ENCODE measurements at places on chromosomes 16 and 17.
A peak's percentile ranks its signal among the peaks of the same experiment; 100 is the strongest.

- no peaks in the 10 kb centered on the region for H3K27me3 ChIP-seq
- peaks cover 47% of the 10 kb centered on the region for H3K4me1 ChIP-seq
- DNase-seq: peak; percentile 66
- H3K4me3 ChIP-seq: no peak overlapping the region
Observed at GRCh38 chr17:59329176-59330052, 2.0 kb upstream of the YPEL2 start.

DNA sequence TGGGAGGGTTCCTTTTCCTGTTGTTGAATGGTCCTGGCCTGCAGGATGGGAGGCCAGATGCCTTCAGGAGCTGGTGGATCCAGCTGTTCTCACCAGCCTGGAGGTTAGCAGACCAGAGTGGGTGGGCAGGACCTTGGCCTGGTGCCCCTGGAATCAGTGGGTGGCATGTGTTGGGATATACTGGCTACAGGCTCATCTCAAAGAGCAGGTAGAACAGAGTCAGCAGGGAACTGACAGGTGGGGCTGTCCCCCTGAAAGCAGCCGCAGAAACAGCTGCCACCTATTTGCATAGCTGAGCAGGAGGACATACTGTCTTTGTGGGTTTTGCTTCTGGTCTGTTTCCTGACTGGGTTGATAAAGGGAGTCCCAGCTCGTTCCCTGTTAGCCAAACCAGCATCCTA lies 144.1 kb downstream of the RAB11FIP4 start:
- H3K27me3 ChIP-seq: no peaks in the 10 kb centered on the region
- H3K27ac ChIP-seq: no peak overlapping the region

- DNase-seq: no peak
- H3K27me3 ChIP-seq: no peaks in the 10 kb centered on the region
- H3K36me3 ChIP-seq: no peaks in the 10 kb centered on the region
- no peak overlapping the region for H3K4me3 ChIP-seq
- H3K27ac ChIP-seq: no peak overlapping the region
- peaks cover 3% of the 10 kb centered on the region for H3K4me1 ChIP-seq
Observed at GRCh38 chr17:49557312-49558024, 18.2 kb upstream of the NXPH3 start.

- no peak for DNase-seq
- H3K27me3 ChIP-seq: no peaks in the 10 kb centered on the region
- no peaks in the 10 kb centered on the region for H3K36me3 ChIP-seq
- peaks cover 9% of the 10 kb centered on the region for H3K4me1 ChIP-seq
- H3K4me3 ChIP-seq: no peak overlapping the region
- no peak overlapping the region for H3K27ac ChIP-seq
Observed at GRCh38 chr17:60130466-60130865, 19.3 kb upstream of the CA4 start.

DNA sequence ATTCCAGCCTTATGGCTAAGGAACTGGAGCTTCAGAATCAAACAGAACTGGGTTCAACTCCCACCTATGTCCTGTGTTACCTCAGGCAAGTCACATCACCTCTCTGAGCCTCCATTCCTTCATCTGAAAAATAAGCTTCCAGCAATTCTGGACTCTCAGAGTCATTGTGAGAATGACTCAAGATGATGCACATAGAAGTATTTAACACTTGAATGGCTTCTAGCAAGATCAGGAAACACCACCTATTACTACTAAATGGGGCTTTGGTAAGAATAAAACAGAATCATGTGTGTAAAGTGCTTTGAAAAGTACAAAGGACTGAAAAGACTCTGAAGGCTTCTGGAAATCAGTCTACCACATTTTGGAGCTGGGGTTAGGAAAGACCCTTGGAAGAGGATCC lies 30.8 kb upstream of the CALB2 start:
- H3K36me3 ChIP-seq: no peaks in the 10 kb centered on the region
- H3K4me1 ChIP-seq: no peaks in the 10 kb centered on the region

DNA sequence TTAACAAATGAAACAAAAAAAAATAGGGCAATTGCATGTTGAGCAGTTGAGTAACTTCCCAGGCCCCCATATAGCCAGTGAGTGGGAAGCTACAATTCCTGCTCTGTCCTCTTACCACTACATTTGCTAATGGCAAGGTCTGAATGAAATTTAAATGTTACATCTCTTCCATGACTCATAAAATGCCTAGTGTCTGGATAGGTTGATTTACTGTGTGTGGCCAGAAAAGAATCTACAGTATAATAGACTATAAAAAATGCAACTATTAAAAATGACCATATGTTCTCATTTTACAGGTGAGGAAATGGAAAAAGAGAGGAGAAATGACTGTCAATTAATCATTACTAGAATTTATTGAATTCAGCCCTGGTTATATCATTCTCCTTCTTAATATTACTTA lies 1199.3 kb downstream of the CDH11 start:
- H3K4me3 ChIP-seq: no peak overlapping the region
- no peak overlapping the region for H3K27ac ChIP-seq
- no peaks in the 10 kb centered on the region for H3K27me3 ChIP-seq
- H3K36me3 ChIP-seq: no peaks in the 10 kb centered on the region

DNA sequence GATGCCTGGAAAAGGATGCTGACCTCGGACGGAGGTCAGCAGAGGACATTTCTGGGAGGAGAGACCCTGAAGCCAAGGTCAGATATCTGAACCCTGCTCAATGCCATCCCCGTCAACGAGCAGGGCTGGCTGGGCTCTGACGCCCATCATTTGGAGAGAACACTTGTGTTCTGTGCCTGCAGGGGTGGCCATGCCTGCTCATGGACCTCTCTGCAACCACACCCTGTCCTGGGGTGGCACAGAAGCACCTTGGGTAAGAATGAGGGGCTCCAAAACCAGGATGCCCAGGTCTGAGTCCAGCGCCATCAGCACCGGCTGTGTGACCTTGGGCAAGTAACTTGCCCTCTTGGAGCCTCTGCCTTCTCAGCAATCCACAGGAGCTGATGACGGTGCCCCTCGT lies 293.7 kb upstream of the FOXF1 start:
- no peak for DNase-seq
- no peak overlapping the region for H3K27ac ChIP-seq
- no peaks in the 10 kb centered on the region for H3K36me3 ChIP-seq
- no peaks in the 10 kb centered on the region for H3K4me1 ChIP-seq
- no peak overlapping the region for H3K4me3 ChIP-seq

GRCh38 chr16:30903596-30903995 lies 7.2 kb downstream of the CTF1 start:
- H3K4me3 ChIP-seq: no peak overlapping the region
- H3K27ac ChIP-seq: peak overlapping the region; percentile 96
- no peaks in the 10 kb centered on the region for H3K36me3 ChIP-seq

- no peak for DNase-seq
- H3K27me3 ChIP-seq: no peaks in the 10 kb centered on the region
- H3K4me3 ChIP-seq: no peak overlapping the region
- H3K4me1 ChIP-seq: peaks cover 12% of the 10 kb centered on the region
- H3K27ac ChIP-seq: no peak overlapping the region
Observed at GRCh38 chr17:60538726-60539125, 12.7 kb upstream of the APPBP2 start.

- no peak for DNase-seq
- H3K36me3 ChIP-seq: no peaks in the 10 kb centered on the region
- H3K27me3 ChIP-seq: no peaks in the 10 kb centered on the region
- H3K27ac ChIP-seq: no peak overlapping the region
Observed at GRCh38 chr17:76161619-76162266, 20.7 kb upstream of the FOXJ1 start.

GRCh38 chr17:74330446-74330845 lies 4.4 kb downstream of the KIF19 start:
- no peak overlapping the region for H3K4me3 ChIP-seq
- no peaks in the 10 kb centered on the region for H3K36me3 ChIP-seq
- H3K27me3 ChIP-seq: peaks cover 30% of the 10 kb centered on the region
- H3K4me1 ChIP-seq: peaks cover 11% of the 10 kb centered on the region
- no peak for DNase-seq
- no peak overlapping the region for H3K27ac ChIP-seq

- DNase-seq: peak; percentile 39
- peak overlapping the region; percentile 59 for H3K4me3 ChIP-seq
- no peaks in the 10 kb centered on the region for H3K4me1 ChIP-seq
- H3K27ac ChIP-seq: peak overlapping the region; percentile 74
- peaks cover 55% of the 10 kb centered on the region for H3K27me3 ChIP-seq
Observed at GRCh38 chr16:88430524-88431446, 22.3 kb upstream of the ZFPM1 start.

GRCh38 chr17:7745748-7746470 lies 28.4 kb downstream of the DNAH2 start:
- no peaks in the 10 kb centered on the region for H3K4me1 ChIP-seq
- no peak for DNase-seq
- H3K27ac ChIP-seq: no peak overlapping the region
- H3K4me3 ChIP-seq: no peak overlapping the region
- no peaks in the 10 kb centered on the region for H3K36me3 ChIP-seq

Measured in transverse colon (tissue), 4 donors.